ENCODE measurements at places on chromosomes 16 and 17.

DNA sequence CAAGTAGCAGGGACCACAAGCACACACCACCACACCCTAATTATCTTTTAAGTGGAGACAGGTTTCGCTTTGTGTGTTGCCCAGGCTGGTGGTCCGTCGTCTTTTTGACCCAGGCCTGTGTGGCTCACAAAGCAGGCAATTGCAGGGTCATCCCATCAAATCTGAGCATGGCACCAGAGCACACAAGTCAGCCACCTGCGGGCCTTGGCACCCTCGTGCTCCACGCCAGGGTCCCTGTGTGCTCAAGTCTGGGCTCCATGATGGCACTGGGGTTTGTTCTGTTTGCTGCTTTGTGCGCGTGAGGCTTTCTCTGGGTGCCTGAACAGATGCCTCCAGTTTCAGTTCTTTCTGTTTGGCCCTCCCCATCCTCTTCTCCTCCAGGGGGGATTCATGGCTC is 2.4 kb upstream of the CAPN15 start:
- no peak for DNase-seq

DNA sequence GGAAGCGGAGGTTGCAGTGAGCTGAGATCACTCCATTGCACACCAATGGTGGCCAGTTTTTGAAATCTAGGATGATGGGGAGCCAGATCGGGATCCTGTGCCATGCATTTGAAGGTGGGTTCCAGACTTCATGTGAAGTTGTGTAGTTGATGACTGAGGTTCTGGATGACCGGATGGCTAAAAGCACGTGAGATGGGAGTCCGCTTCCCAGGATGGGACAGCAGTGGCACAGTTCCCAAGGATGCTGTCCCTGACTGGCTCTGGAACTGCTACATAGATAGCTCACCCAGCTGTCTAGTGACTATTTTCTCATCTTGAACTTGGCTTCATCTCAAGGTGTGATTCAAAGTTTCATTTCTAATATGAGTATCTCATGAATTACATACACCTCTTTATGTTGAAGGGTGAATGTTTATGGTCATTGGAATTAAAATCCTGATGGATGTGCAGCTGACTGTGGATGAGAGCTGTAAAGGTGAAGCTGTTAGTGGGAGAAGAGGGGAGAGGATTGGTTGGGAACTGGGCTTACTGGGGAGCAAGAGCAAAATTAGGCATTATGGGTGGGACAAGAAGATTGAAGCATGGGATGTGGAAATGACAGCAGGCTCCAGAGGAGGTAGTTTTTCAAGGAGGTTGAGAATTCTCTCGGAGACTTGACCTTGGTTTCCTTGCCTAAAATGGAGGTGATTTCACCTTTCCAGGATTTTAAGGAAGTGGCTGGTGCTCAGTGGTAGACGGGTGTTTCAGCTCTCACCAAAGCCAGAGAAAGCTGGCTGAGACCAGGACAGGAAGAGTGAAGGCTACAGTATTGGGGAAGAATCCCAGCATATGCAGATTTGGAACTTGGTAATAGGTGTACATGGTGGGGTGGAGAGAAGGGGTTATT is 8.2 kb downstream of the TUFM start:
- no peak for DNase-seq

- DNase-seq = no peak
Observed at GRCh38 chr17:1732833-1733321, 8.4 kb downstream of the WDR81 start.

DNA sequence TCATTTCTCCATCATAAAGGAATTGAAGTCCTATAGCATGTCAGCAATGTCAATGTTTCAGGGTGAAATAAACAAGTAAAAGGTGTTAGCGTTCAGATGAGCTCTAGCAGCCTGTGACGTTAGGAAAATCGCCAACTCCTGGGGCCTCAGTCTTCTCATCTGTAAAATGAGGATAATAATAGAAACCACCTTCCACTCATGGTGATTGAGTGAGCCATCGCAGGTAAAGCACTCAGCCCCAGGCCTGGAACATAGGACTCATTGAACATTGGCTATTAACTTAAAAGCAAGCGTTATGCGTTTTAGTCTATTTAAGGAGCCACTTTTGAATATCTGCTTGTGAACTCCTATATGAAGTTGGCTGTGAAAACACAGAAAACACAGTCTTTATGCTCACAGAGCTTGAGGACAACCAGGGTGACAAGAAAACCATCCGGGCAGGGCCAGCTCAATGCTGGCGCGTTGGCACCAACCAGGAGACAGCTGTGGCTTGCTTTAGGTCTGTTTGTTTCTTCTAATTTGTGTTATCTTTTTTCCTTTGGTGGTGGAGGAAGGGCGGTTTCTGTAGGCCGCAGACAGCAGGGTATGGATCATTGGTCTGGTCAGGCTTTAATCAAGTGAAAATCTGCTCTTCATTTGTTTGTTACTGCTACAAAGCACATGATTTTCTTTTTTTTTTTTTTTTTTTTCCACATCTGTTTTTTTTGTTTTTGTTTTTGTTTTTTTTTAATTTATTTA is 35.7 kb upstream of the MED9 start:
- no peak for DNase-seq

DNA sequence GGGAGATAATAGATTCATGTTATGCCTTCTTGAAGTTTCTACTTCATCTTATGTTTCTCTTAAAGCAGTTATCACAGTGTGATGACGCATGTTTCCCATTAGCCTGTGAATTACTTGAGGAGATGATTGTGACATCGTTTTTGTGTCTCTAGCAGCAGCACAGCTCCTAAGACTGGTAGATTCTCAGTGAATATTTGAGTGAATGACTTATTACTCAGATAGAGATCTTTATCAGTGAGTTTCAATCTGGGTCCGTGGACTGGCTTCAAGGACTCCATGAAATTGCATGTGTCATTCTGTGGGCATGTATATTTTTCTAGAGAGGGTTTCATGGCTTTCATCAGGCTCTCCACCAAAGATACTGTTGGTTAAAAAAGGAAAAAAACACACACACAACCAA is 29.9 kb downstream of the YPEL2 start:
- no peak for DNase-seq

DNA sequence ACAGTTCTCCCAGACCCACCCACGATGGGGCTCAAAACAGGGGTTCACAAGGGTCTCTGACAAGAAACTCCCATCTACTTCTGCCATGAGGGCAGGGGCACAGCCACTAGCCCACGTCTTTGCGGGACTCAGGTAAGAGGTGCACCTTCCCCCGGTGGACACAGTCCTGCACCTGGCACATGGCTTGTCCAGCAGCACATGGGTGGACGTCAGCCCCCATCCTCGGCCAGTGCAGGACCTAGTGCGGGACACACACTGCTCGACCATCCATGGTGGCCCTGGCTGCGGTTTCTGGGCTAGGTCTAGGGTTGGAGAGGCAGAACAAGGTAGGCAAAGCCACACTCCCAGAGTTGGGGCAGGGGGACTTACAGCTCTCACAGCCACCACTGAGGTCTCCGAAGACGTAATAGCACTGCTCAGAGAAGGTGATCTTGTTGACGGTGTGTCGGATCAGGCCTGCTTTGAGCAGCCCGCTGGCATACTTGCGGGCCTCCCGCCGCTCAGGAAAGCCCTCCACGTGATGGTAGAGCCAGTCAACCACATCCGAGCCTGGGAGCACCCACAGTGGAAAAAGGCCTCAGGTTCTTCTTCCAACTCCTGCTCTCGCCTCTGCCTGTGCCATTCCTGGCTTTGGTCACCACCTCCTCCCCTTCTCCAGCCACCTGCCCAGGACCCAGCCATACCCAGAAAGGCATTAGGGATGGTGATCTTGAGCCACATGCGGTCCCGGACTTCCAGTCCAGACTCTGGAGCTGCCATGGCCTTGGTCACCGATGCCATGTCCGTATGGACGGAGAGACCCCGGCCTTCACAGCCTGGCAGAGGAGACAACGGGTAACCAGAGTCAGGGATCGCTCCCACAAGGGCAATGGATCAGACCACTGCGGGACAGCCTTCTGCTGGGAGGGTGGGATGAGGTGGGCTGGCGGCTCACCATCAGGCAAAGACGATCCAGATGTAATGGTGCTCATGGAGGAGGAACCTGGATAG is 7.3 kb downstream of the ACADVL start:
- DNase-seq = no peak

DNA sequence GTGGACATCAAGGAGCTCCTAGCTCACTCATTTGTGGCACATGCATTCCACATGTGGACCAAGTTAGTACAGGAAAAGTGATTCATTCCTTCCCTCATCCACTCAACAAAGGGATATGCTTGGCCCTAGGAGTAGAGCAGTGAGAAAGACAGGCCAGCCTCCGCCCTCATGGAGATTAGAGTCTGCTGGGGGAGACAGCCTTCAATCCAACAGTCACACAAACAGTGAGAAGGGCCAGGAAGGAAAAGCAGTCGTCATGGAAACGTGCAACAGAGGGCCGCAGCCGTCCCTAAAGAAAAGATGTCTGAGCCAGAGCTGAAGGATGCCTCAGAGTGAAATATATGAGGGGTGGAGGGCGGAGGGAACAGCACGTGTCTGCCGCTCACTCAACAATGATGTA is 109.9 kb downstream of the VPS53 start:
- DNase-seq = no peak

- DNase-seq = no peak
Observed at GRCh38 chr17:56594320-56595107, 1.0 kb downstream of the NOG start.

DNA sequence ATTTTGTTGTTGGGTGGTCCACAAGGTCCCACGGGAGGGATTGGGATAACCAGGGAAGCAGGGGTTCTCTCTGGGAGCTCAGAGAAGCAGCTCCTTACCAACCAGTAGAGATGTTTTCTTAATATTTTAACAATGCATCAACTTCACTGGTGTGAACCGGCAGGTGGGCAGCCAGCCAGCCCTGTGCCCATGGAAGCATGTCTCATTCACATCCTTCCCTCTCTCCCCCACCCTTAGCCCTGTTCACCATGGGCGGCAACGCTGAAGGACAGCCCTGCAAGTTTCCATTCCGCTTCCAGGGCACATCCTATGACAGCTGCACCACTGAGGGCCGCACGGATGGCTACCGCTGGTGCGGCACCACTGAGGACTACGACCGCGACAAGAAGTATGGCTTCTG is 9.3 kb downstream of the MMP2 start:
- DNase-seq = no peak

DNA sequence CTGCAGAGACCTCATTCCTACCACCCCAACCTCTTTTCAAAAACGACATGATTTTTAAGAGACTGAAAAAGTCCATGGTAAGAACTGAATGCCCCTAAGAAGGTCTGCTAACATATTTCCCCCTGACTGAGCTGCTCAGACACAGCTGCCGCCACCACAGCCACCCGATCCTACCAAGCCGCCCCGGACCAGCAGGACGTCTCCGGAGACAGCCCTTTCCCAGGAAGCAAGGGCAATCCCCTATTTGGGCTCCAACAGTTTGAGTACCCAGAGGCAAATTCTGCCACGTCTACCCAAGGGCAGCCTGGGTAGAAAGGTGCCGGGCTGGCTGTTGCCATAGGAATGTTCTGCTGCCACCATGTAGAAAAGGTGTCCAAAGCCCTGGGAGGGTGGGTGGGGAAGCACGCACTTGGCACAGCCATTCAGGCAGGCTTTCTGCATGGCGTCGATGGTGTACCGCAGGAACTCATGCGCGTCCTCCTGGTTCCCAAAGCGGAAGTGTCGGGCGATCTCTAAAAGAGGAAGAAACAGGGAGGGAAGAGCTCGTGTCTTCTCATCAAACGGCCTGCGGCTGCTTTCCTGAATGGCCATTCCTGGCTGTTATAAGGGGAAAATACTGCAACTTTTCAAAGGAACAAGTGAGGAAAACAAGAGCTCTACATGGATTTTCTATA is 13.6 kb downstream of the USP36 start:
- DNase-seq = no peak

DNA sequence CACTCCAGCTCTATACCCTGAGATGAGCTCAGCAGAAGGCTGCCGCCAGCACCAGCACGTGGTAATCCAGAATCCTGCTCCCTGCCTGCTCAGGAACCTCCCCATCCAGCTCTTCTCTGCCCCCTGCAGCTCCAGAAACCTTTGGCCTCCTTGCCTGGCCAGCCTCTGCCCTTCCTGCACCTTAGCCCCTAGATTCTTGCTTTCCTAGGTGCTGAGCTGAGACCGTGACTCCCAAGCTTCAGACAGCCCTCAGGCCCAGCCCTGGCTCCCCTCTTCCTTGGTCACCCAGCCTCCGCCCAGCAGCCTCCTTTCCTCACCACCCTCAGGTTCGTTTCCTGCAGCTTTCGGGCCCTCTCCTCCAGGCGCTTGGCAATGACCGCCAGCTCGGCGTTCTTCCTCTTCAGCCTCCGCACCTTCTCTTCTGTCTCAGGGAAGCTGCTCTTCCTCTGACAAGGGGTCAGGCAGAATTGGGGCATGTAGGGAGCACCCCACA is 2.6 kb downstream of the TSPOAP1 start:
- DNase-seq = no peak

DNA sequence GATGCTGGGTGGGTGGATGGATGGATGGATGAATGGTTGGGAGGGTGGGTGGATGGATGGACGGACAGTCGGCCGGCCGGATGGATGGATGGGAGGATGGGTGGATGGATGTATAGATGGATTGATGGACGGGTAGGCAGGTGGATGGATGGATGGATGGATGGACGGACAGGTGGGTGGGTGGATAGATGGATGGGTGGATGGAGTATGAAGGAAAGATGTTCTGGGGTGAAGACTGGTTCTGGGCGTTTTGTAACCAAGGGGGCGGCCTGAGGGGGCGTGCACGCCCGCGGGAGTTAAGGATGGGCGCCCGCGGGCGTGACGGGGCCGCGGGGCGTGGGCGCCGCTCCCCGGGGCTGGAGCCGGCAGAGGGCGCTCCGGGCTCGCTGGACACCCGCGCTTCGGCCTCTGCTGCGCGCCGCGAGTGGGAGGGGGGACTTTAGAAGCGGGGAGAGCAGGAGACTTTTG is at the start of gene NECAB2:
TSS of gene NECAB2 (plus strand) at position 407 of the 468 bp plus-strand sequence. CDS start 405 bp downstream, outside the sequence.
- no peak for DNase-seq

DNA sequence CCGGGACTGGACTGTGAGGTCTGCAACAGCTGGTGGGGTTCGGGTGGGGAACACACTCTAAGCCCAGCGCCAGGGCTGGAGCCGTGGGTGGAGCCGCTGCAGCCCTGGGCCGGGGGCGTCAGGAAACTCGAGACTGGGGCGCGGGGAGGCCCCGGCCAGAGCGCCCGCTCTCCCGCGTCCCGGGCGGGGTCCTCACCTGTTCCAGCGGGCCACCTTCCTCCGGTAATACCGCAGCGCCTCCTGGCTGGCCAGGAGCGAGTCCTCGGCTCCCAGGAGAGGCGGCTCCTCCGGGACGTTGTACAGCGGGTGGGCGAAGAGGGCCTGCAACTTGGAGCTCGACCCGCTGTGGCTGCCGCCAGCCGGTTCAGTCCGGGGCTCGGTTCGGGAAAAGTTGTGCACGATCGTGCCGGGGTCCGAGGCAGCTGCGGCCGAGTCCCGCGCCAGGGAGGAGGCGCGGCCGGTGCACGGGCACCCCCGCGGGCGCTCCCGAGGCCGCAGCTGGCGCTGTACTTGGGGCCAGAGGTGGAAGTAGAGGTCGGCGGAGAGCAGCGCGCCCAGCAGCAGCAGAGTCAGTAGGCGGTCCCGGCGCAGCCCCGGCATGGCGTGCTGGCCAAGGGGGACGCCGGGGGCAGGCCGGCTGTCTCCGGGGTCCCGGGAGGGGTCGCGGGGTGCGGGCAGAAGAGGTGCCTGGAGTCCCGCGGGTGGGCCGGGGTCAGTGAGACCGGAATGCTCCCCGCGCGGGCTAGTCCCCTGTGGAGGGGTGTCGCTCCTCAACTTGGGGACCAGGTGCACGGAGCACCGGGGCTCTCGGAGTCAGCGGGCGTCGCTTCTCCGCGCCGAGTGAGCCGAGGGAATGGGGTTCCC is 868 bp downstream of the FAM20A start:
- DNase-seq = no peak
